Adrenal gland (tissue), 19 donors: ENCODE measurements at places on chromosomes 11 and 22. TPM values are rescaled to one million over a fixed set of nuclear protein-coding genes. Genes with fewer than 3 reads are reported as not detected.

The CD248 gene
- 19.2 TPM for polyA plus RNA-seq

The OR2D2 gene
- not detected for polyA plus RNA-seq

DNA sequence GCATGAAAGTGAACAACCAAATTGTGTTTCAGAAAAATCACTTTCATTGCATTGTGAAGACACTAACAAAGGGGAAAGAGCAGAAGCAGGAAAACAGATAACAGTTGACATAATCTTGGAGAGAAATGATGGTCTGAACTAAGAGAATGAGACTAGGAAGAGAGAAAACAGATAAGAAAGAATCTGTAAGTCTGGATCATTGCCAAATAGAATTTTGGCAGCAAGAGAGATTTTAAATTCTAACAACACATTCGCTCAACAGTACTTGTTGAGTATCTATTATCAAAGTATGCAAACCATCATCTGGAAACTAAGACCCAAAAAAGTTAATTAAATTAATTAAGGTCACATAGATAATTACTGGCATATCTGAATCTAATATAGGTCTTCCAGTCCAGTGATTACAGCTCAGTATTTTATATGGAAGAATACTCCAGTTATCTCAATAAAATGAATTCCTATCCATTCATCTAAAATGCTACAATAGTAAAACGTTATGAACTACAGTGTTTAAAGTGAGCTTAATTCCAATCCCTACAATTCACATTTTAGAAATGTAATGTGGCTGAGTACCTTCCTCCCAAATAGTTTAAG, 166.7 kb upstream of the FAT3 start:
- DNase-seq, result no peak
- no peaks in the 10 kb centered on the region for H3K27me3 ChIP-seq
- no peaks in the 10 kb centered on the region for H3K36me3 ChIP-seq
- no peak overlapping the region for H3K4me3 ChIP-seq

DNA sequence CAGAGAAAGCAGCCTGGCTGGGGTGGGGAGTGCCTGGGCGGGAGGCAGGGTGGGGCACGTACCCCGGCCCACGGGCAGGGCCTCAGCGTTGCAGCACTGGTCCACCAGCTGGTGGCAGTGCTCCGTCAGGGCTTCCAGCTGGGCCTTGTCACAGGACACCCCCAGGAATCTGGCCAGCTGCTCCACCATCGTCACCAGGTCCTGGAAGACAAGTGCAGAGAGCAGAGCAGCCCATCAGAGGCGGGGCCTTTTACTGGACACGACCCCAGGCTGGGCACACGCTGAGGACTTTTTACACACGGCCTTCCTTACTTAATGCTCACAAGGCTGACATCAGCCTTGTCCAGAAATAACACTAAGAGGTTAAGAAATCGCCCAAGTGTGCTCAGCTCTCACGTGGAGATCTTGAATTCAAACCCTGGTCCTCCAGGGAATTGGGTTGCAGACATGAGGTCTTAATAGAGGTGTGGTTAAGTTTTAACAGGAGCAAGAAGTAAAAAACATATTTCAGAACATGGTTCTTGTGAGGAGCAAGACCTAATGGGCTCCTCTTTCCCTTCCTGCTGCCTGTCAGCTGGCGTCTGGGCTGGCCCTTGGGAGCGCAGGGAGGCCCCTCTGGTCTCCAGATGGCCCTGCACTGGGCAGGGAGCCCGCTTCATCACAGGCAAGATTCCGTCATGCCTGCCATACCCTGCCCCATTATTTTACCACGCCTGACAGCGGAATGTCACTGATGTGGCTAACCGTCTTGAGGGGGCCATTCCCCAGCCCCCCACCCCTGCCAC, 17.1 kb upstream of the EFCAB6 start:
- no peaks in the 10 kb centered on the region for H3K4me1 ChIP-seq
- H3K27me3 ChIP-seq, result no peaks in the 10 kb centered on the region

GRCh38 chr11:96254087-96254486, 88.9 kb downstream of the MAML2 start:
- no peak overlapping the region for H3K27ac ChIP-seq
- DNase-seq, result no peak
- peaks cover 43% of the 10 kb centered on the region for H3K4me1 ChIP-seq
- no peaks in the 10 kb centered on the region for H3K36me3 ChIP-seq
- H3K4me3 ChIP-seq, result no peak overlapping the region
